Putamen (tissue), 1 donor: ENCODE measurements at places on chromosomes 6 and 20.

- DNase-seq = no peak
Measured at GRCh38 chr6:6331946-6332601, 11.6 kb upstream of the F13A1 start.

DNA sequence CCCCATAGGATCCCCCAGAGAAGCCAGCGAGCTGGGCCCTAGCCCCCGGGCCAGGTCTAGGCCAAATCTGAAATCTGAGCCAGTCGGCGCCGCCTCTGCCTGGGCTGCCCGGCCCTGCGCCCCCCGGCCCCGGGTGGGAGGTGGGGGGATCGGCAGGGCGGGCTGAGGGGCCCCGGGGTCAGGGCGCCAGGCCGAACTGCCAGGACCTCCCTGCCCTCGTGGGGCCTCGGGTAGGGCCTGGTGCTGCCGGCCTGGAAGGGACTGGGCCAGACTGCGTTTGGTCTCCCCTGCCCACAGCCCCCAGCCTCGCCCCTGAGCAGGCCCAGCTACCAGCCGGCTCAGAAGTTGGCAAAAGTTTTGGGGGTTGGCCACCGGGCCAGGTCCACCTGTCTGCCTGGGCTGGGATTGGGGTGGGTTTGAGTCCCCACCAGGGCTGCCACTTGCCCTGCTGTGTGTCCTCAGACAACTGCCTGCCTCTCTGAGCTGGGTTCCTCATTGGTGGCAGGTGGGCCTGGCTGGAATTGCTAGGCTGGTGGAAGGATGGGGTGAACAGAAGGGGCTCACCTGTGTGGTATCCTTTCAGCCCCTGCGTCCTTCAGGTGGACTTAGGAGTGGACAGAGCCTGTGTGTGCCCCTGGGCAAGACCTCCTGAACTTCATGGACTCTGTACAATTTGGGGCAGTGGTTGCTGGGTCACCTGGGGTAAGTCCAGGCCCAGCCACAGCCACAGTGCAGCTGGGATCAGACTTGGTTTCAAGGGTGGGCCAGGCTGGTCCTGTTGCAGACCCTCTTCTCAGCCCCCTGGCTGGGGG lies 801 bp downstream of the SRC start:
- DNase-seq = no peak

DNA sequence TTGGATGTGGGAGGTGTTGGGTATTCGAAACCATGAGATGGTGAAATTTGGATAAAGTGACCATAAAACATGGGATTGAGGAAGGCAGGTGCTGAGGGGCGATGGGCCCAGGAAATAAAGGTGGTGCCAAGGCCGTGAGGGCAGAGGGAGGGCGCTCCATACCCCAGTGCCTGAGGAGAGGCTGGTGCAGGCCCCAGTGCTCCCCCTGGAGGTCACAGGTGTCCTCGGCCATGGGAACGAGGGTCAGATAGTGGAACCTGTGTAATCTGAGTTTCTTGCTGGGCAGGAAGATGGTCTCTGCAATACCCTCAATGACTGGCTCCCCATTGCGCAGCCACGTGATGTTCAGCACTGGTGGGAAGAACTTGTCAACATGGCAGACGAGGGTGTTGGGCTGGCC lies 16.2 kb downstream of the HLA-DPB1 start:
- DNase-seq = no peak

- no peak for DNase-seq
Measured at GRCh38 chr6:20777801-20778200, 243.5 kb downstream of the CDKAL1 start.

GRCh38 chr6:782141-782540 lies 89.2 kb upstream of the EXOC2 start:
- DNase-seq = no peak

GRCh38 chr6:147212622-147213021 lies 8.4 kb downstream of the STXBP5 start:
- no peak for DNase-seq

DNA sequence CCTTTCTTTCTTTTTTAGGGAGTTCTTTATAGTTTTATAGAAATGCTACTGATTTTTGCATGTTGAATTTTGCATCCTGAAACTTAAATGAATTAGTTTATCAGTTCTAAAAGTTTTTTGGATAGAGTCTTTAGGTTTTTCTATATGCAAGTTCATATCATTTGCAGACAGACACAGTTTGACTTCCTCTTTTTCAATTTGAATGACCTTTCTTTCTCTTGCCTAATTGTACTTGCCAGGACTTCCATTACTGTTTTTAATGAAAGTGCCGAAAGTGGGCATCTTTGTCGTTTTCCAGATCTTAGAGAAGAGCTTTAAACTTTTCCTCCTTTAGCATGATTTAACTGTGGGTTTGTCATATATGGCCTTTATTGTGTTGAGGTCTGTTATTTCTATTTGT lies 21.1 kb upstream of the EDN1 start:
- DNase-seq = no peak

- DNase-seq = peak; percentile 20
Measured at GRCh38 chr20:40571639-40572038, 117.4 kb downstream of the MAFB start.

DNA sequence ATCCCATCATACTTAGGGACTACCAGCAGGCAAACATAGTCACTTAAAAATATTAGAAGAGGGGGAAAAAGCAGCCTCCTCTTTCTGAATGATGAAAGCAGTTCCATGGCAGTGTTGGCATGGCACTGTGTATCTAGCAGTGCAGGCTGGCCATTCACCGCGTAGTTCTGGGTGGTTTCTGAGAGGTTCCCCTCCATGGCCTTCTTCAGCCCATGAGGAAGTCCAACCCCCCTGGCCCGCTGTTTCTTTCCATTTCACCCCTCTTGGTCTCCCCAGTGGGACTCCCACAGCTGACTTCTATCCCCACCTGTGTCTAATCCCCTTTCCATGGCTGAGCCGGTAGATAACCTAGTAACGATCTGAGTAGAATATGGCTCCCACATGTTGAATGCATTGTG lies 17.0 kb downstream of the PPARD start:
- DNase-seq = no peak

DNA sequence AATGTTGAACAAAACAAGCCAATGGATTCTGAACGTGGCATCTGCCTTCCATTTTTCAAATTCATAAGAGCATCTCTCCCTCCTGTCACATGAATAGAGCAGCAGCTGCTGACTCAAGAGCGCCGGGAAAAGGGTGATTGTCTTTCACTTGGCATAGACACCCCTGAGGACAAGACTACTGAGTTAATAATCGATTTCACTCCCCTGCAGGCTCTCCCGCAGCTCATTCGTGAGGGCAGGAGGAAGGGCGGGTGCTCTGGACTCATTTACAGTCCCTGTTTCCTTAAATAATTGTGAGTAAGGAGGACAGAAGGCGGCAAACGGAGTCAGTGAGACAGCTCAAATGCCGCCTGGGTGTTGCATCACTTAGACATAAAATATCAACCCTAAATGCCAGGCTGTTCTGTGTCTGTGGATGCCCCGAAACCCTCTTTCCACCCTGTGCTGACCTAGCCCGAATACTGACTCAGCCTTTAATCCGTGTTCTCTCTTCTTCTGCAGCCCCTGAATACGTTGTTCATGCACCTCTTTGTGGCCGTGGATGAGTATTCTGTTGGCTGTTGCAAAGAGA lies 21.6 kb downstream of the CFAP61 start:
- DNase-seq = no peak

GRCh38 chr6:12064131-12064530 lies 52.0 kb downstream of the HIVEP1 start:
- no peak for DNase-seq

DNA sequence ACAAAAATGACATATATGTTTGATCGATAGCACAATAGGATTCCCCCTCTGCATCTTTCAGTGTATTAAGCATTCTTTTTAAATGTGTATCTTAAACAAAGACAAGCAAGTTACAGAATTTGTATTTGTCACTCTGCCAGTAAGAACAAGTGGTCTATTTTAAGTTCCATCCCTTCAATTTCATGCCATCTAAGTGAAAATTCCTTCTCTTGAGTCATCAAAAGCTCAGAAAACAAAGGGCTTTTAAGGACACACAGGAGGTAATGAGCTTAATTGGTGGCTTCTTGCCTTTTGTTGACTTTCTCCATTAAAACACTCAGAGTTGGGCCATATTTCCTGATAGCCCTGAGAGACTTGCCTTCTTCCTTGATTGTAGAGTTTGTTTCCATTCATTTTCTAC lies 547.8 kb downstream of the TENT5A start:
- no peak for DNase-seq

- DNase-seq = peak; percentile 47
Measured at GRCh38 chr6:136859430-136859829, 37.0 kb downstream of the PEX7 start.

- no peak for DNase-seq
Measured at GRCh38 chr6:84428300-84428907, 201.0 kb upstream of the CEP162 start.
